RCC 7860 (cell line): ENCODE measurements at places on chromosomes 12 and 14.
A peak's percentile ranks its signal among the peaks of the same experiment; 100 is the strongest.

- DNase-seq, result peak; percentile 31
Observed at GRCh38 chr12:53743266-53744129, 8.3 kb downstream of the CISTR start.

- DNase-seq, result no peak
Observed at GRCh38 chr12:93497456-93497855, 30.1 kb downstream of the MRPL42 start.

DNA sequence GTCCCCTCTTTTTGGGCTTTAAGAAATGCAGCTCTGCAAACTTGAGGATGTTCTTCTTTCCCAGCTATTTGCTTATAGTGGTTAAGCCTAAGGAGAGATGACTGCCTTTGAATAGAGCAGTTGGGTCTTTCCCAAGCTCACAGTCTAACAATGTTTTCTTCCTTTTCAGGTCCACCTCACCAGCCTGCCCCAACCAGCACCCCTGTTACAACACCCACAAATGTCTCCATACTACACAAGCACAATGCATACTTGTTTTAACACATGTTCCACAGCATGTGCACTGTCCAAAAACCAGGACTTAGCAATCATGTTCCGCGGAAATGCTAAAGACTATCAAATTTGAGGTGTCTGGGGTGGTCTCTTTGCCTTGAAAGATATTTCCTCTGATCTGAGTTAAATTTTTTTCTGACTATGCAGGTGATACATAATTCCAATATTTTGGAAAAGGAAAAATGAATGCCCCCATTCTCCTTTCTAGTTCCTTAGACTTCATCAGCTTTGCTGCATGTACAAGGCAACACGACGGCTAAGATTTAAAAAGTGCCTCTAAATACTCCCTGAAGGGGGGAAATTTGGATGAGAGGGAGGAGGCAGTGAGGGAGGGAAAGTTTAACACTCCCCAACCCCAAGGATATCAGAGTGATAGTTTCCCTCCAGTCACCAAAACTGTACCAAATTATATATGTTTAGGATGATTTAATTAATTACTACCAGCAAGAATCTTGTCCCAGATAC is 6.6 kb upstream of the HOXC13 start:
- no peak for DNase-seq

- DNase-seq, result no peak
Observed at GRCh38 chr14:82720946-82721345, 1187.3 kb upstream of the SEL1L start.

- peak; percentile 90 for DNase-seq
Observed at GRCh38 chr12:124720681-124721500, 142.8 kb downstream of the SCARB1 start.

- no peak for DNase-seq
Observed at GRCh38 chr14:39423793-39424192, 8.4 kb downstream of the FBXO33 start.

DNA sequence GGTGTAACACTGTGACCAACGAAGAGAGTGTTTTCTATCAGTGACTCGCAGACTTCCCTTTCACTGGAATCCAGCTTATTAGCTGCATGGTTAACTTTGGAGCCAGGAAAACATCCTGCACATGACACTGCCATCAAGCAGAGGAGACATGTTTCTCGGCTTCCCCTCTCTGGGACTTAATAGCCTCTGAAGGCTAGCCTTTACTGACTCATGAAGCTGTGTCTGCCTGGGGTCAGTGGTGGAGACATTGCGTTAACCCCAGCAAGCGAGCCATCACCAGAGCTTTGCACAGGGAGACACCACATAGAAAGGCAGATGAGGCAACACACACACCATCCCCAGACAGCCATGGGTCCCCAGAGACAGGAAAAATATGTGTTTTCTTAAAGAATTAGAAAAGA is 126.9 kb upstream of the PRICKLE1 start:
- DNase-seq, result peak; percentile 43

- DNase-seq, result peak; percentile 10
Observed at GRCh38 chr12:71216725-71217579, 59.2 kb upstream of the TSPAN8 start.

DNA sequence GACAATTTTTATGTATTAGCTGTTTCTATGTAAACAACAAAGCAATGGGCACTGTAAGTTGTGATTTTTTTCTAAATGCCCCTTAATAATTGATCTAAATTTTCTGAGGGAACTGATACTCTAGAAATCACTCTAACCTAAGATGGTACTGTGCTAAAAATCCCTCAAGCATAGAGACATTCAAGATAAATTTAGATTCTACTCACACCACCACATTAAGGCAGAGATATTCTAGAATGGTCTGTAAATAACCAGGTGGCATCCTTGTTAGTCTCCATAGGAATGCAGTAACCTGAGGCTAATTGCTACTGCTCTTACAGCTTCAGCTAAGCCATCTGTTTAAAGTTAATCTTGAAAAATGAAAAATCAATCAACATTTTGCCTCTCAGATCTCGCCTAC is 87.3 kb downstream of the SLC41A2 start:
- DNase-seq, result no peak

GRCh38 chr14:105477660-105478397 is 3.2 kb downstream of the CRIP2 start:
- no peak for DNase-seq

DNA sequence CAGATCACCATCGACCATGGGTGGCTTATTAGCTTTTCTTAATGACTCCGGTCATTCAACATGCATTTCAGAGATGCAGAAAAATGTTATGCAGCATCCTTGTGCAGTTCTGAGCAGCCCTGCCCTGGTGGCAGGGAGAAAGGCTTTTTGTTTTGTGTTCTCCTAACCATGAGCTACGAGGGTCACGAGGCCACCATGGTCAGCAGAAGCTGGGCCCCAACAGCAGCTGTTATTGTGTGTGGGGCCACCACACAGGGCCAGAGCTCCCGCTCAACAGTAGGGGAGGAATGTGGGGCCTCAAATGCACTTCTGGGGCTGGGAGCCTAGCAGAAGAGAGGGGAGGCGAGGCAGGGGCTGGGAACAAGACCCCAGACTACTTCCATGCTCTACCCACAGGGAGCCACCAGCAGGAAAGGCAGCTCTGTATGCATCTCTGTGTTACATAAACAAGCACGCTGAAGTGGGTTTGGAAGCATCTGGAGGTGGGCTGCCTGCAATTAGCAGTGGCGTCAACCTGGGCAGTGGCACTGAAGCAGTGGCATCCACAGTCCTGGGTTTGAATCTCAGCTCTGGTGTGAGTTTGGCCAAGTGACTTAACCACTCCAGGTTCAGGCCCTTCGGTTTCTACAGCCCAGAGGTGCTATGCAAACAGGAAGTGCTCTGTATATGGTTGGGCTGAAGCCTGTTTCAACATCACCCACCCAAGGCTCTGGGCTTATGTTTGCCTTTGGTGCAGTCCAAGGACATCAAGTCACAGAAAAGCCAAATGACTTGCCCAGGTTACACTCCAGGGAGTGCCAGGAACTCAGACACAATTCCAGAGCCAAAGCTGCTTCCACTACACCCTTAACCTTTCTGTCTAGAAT is 16.3 kb downstream of the GLTP start:
- peak; percentile 14 for DNase-seq

DNA sequence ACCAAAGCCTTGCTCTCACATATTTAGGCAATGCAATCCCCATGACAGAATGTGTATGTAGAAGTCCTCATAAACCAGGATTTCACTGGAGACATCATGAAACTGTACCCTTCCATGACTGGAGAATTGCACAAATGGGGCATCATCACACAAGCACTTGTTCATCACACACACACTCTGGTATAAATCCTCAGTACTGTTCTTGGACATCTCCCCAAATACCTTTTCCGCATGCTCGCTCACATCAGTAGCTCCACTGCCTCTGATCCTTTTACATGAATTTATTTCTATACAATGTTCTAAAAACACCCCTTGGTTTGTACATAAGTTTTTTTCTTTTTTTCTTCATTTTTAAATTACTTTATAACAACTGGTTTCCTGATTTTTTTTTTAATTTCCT is 3.3 kb upstream of the ING4 start:
- DNase-seq, result no peak

DNA sequence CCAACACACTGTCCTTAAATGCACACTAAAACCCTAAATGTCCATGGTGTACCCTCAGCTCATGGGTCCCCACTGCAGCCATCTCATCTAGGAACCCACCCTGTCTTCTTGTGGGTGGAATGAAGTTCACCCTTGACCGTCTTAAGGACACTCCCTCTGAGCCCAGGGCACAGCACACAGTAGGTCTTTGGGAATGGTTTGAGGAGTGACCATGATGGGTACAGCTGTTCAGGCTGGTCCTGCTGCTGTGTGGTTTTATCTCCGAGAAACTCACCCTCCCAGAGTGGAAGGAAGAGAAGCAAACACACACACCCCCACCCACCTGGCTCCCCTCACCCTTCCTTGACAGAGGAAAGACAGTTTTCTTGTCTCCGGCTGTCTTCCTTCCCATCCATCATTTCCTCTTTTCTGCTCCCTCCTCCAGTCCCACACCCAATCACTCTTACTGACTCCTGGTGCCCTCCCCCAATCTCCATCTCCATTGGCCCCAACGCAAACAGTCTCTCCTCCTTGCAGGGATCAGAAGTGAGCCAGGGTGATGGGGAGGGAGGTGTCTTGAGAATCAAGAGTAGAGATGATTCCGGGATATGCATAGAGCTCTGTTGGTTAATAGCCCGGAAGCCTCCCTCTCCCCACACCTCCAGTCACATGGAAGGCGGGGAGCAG is 105.9 kb upstream of the LHX5 start:
- DNase-seq, result no peak

GRCh38 chr14:59251811-59252771 is 63.6 kb downstream of the DAAM1 start:
- DNase-seq, result peak; percentile 13

DNA sequence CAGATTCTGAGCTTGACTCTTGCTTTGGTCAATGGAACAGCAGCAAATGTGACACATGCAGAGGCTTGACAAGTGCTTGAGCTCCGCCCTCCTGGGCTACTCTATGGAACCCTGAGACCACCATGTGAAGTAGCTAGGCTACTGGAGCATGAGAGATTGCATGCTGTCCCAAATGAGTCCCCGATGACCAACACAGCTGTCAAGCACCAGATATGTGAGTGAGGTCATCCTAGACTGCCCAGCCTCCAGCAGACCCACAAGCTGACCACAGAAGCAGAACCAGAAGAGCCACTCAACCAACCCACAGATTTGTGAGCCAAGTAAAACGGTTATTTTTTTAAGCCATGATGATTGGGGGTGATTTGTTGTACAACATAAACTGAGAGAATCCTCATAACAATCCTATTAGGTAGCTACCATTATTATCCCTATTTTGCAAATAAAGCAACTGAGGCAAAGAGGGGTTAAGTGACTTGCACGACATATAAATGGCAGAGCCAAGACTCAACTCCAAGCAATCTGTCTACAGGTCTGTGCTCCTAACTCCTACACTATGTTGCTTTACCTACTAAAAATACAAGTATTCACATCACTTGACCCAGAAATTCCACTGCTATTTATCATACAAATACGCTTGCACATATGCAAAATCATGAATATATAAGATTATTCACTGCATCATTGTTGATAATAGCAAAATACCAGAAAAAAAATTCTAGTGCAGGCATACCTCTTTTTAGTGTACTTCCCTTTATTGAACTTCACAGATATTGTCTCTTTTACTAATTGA is 136.2 kb downstream of the NDUFA12 start:
- DNase-seq, result peak; percentile 80

DNA sequence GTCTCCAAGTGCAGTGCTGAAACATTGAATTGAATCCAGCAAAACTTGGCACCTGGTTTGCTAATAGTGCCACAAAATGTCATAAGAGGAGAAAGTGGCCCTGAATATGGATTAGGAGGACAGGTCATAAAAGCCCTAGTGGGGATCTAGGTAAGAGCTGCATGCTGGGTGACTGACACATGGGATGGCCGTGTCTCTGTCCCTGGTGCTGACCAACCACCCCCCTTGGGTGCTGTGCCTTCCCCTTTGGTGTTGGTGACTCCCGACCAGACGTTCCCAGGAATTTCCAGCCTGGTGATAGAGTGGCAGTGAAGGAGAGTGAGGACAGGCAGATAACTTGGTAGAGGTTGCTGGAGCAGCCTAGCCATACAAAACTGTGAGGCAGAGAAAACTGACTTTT is 142.8 kb downstream of the VRK1 start:
- DNase-seq, result no peak

GRCh38 chr14:20550926-20551325 is 9.9 kb downstream of the RNASE9 start:
- no peak for DNase-seq

DNA sequence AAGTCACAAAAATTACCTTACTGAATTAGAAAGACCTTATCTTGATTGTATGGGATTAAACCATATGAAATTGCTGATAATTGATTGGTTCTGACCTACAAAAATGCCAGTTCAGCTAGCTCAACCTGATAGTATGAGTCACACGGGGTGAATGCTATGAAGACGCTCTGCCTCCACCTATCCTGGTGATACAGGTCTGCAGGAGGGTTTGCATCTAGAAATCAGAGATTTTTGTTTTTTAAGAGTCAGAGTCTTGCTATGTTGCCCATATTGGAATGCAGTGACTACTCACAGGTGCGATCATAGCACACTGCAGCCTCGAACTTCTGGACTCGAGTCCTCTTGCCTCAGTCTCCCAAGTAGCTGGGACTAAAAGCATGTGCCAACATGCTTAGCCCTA is 120.4 kb downstream of the HMGA2 start:
- DNase-seq, result no peak

GRCh38 chr12:109783965-109784244 is 49.3 kb downstream of the TRPV4 start:
- DNase-seq, result no peak

DNA sequence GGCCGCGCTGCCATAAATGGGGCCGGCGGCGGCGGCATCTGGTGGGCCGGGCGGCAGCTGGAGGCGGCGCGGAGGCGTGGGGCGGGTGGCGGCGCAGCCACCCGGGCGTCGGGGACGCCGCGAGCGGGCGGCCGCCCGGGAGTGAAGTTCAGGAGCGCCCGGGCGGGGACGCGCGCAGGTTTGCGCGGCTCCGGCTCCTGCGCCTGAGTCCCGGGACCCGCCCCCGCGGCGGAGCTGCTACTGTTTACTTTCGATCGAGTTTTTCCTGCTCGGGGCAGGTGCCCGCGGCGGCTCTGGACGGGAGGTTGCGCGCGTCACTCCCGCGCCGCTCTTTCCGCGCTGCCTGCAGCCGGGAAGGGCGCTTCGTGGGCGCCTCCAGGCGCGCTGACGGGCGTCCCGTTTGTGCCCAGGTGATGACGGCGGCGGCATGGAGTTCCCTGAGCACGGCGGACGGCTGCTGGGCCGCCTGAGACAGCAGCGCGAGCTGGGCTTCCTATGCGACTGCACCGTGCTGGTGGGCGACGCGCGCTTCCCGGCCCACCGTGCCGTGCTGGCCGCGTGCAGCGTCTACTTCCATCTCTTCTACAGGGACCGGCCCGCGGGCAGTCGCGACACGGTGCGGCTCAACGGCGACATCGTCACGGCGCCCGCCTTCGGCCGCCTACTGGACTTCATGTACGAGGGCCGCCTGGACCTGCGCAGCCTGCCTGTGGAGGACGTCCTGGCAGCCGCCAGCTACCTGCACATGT is at the start of gene ZBTB42:
Gene ZBTB42 (plus strand): TSS at position 331 of the 749 bp plus-strand sequence. CDS start 97 bp downstream, at position 428.
- peak; percentile 10 for DNase-seq

- peak; percentile 74 for DNase-seq
Observed at GRCh38 chr12:47705566-47706425, at the start of gene RPAP3. Gene RPAP3, minus strand, starts transcription at chr12:47706030. Its CDS starts 3,190 bp downstream, at chr12:47702840.
